ENCODE measurements at places on chromosomes 7 and 10. TPM values are rescaled to one million over a fixed set of nuclear protein-coding genes. Genes with fewer than 3 reads are reported as not detected.

Gene AGBL3
- 2.1 TPM for total RNA-seq

DNA sequence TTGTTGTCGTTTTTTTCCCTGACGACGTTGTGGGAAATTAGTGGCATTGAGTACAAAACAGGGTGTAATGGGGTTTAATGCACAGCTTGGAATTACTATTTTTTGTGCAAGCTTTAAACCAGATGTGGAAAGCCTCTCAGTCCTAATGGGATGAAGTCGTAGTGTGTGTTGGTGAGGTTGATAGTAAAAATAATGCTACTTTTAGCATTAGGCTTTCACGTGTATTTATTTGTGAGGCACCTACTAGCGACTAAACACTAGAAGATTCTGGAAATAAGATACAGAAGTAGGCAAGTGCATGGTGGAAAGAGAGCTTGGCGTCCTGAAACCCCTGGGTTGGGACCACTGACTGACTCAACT is 588 bp upstream of the ORC5 start:
- H3K27me3 ChIP-seq: peaks cover 6% of the 10 kb centered on the region
- peak overlapping the region; percentile 87 for H3K4me3 ChIP-seq
- peaks cover 8% of the 10 kb centered on the region for H3K36me3 ChIP-seq
- peaks cover 25% of the 10 kb centered on the region for H3K4me1 ChIP-seq
- H3K27ac ChIP-seq: peak overlapping the region; percentile 93

- no peaks in the 10 kb centered on the region for H3K27me3 ChIP-seq
- no peak overlapping the region for H3K27ac ChIP-seq
- DNase-seq: no peak
- no peaks in the 10 kb centered on the region for H3K4me1 ChIP-seq
- no peak overlapping the region for H3K4me3 ChIP-seq
Observed at GRCh38 chr10:109433434-109433833, 489.9 kb downstream of the XPNPEP1 start.

DNA sequence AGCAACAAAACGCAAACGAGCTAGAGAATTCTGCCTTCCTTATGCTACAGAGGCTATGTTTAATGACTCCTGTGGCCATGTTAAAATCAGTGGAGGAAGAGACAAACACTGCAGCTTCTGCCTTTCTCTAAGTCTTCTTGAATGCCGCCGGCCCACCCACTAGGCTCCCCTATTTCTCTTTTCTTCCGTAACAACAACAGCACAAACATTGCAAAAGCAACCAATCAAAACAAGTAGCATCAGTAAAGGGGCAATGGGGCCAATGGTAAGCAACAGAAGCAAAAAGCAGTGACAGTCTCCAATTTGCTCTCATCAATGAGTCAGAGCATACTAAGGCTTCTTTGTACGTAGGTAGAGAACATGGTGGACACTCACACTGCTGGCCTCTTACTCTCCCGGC is 26.8 kb downstream of the DNAJC1 start:
- H3K27ac ChIP-seq: no peak overlapping the region
- no peaks in the 10 kb centered on the region for H3K27me3 ChIP-seq
- H3K4me1 ChIP-seq: peaks cover 13% of the 10 kb centered on the region
- no peak overlapping the region for H3K4me3 ChIP-seq

DNA sequence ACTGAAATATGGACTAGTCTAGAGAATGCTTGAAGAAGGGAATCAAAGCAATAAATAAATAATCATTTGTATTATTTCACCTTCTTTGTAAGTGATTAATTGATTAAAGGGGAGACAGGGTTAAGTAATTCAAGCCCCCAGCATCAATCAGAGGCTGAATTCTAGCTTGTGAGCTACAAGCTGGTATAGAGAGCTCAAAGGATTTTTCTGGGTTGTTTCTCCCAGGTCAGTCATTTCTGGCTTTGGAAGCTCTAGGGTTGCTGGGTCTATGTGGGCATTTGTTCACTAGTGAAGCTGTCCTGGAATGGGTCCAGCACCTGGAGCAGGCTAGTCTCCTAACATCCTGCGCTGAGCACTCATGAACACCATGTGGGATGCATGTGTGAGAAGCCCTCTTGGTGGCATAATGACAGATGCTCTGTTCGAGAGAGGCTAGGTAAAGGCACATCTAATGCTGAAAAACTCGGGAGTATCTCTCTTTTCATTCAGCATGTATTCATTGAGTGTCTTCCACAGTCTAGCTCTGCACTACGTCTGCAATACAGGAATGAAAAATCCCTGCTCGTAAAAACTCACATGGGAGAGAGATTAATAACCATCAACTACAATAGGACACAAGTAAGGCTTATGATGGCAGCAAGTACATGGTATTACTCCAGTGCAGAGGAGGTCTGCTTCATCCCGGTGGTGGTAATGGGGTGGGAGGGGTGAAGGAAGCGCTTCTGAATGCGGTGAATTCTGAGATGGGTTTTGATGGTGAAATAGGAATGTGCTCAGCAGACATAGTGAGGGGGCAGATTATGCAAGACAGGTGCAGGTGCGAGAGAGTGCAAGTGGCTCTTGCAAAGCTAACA is 68.0 kb upstream of the NRP1 start:
- H3K27me3 ChIP-seq: peaks cover 24% of the 10 kb centered on the region
- H3K27ac ChIP-seq: no peak overlapping the region
- no peaks in the 10 kb centered on the region for H3K4me1 ChIP-seq
- no peak for DNase-seq

DNA sequence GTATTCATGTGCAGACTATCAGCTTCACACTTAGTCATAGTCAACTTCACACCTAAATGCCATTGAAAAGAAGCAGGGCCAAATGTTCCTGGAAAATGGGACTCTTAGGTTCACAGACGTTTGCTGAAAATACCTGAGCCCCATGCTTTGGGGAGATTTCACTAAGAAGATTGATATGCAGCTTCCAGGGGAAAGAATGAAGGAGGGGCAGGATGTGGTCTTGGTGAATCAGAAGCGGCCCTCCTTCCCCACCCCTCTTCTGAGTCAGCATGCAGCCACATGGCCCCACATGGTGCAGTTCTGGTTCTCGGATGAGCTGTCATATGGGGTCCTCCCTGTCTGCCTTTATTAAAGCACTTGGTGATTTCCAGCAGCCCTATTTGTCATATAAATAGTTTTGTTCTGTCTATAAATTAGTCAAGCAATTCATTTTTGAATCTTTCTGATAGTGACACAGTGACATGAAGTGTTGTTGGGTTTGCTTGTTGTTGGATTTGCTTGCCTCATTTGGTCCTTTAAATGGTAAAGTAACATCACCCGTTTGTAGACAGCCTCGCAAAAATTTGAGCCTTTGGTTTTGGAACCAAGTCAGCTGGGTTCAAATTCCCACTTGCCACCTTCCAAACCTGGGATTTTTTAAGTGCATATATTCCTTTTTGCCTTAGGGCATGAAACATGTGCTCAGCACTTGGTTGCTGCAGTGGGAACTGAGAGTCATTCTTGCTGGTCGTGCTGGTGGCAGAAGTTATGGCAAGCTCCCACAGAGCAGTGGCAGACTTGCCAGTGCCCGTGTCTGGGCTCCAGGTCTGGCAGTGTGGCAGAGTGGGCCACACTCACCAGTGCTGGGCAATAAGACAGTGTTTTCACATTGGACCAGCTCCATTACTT is 68.1 kb upstream of the CDK6 start:
- H3K4me3 ChIP-seq: peak overlapping the region; percentile 19
- peak; percentile 94 for DNase-seq
- peak overlapping the region; percentile 89 for H3K27ac ChIP-seq
- peaks cover 9% of the 10 kb centered on the region for H3K36me3 ChIP-seq

GRCh38 chr10:129743738-129744133 is 220.3 kb downstream of the EBF3 start:
- H3K27me3 ChIP-seq: no peaks in the 10 kb centered on the region
- DNase-seq: no peak
- H3K27ac ChIP-seq: no peak overlapping the region
- no peaks in the 10 kb centered on the region for H3K4me1 ChIP-seq
- no peak overlapping the region for H3K4me3 ChIP-seq

- no peak overlapping the region for H3K27ac ChIP-seq
- DNase-seq: no peak
- H3K36me3 ChIP-seq: no peaks in the 10 kb centered on the region
- no peaks in the 10 kb centered on the region for H3K4me1 ChIP-seq
Observed at GRCh38 chr10:29957907-29958331, 101.5 kb downstream of the JCAD start.

- H3K27me3 ChIP-seq: no peaks in the 10 kb centered on the region
- H3K36me3 ChIP-seq: peaks cover 63% of the 10 kb centered on the region
- H3K27ac ChIP-seq: no peak overlapping the region
- no peak for DNase-seq
- H3K4me3 ChIP-seq: no peak overlapping the region
- no peaks in the 10 kb centered on the region for H3K4me1 ChIP-seq
Observed at GRCh38 chr10:816958-817357, 114.5 kb downstream of the LARP4B start.

DNA sequence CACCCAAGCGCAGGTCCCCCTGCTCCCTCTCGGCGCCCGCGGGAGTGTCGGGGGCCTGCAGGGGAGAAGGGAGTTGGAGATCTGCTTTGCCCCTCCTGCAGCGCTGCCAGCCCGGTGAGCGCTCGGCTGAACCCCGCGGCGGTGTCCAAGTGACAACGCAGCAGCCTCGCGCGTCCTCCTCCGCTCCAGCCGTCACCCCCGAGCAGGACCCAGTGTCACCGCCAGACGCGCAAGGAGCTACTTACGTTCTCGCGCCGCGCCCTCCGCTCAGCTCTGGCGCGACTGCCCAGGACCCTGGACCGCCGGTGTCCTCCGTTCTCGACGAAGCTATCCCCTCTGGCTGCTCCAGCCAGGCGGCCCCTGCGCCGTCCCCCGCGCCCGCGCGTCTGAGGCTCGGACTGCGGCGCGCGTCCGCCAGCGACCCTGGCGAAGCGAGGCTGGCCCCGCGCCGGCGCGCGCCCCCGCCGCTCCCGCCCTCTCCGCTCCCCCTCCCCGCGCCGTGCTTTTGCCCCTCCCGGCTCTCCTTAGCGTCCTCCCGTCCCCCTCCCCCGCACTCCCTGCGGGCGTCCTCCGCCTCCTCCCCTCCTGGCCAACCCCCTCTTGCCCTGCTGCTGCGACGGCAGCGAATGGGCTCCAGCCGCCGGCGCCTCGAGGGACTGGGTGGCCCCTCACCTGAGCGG is at the start of gene NRCAM:
NRCAM (minus strand) TSS at position 439 of the 680 bp plus-strand sequence. CDS start 216,372 bp downstream, outside the sequence.
- peaks cover 47% of the 10 kb centered on the region for H3K27me3 ChIP-seq
- peak within 1 kb of the TSS; percentile 67 for H3K4me3 ChIP-seq
- peak; percentile 66 for DNase-seq

GRCh38 chr10:78276139-78276538 is 242.5 kb downstream of the RPS24 start:
- no peaks in the 10 kb centered on the region for H3K36me3 ChIP-seq
- H3K27me3 ChIP-seq: no peaks in the 10 kb centered on the region
- H3K4me1 ChIP-seq: no peaks in the 10 kb centered on the region
